ENCODE measurements at places on chromosomes 4 and X.
A peak's percentile ranks its signal among the peaks of the same experiment; 100 is the strongest.

DNA sequence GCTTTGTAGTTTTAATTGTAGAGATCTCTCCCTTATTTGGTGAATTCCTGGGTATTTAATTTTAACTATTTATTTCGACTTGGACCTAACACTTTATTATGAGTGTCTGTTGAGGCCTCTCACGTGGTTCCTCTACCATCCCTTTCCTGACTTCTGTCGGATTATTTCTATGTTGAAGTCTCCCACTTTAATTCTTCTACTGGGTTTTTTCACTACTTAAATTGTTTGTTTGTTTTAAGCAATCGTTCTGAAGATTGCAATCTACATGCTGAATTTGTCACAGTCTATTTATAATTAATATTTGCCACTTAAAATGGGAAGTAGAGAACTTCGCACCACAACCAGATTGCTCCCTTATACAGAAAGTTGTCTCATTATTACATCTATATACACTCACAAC, 20.8 kb upstream of the NKX1-1 start:
- DNase-seq = no peak

DNA sequence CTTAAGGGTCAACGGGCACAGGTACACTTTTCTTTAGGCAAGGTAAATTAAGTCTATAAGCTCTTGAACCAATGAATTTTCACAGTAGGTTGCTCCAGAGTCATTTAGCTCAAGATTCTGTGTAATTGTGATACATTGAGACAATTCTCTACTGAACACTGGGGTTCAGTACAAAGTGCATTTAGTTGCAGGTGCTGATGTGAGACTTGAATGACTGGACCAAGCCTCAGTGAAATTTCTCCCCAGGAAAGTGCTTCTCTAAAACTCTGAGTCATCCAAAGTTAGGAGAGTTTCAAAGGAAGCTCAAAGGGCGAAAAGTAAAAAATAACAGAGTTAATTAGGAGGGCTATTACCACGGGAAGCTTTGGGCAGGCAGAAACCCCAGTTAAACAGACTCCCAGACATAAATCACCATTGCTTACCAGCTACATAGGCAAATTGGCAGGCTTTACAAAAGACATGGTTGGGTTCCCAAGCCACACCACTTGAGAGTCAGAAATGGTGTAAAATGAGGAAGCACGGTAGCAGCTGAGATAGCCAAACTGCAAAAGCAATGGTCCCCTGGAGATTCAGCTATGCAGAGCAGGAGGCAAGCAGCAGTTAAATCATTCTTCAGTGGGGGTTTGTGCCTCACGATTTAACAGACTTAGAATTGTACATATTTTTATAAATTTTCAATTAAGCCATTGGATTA, 202.6 kb downstream of the PCDH19 start:
- no peak for DNase-seq

DNA sequence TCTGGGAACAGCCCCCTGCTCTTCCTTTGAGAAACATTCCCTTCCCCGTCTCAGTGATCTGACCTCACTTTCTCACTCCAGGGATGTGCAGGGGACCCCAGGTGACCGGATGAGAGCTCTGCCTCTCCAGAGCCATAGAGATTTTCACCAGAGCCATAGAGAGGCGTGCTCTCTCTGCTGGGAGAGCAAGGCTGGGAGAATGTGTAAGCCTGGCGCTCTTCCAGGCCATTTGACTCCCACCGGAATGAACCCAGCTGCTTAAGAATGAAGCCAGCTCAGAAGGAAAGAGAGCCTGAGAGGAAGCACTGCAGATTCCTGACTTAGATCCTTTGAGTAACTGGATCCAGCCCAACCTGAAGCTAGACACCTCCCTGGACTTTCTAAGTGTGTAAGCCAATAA, 106.4 kb downstream of the DHX15 start:
- DNase-seq = no peak

GRCh38 chr4:47406408-47406807, 57.1 kb downstream of the COMMD8 start:
- DNase-seq = no peak

DNA sequence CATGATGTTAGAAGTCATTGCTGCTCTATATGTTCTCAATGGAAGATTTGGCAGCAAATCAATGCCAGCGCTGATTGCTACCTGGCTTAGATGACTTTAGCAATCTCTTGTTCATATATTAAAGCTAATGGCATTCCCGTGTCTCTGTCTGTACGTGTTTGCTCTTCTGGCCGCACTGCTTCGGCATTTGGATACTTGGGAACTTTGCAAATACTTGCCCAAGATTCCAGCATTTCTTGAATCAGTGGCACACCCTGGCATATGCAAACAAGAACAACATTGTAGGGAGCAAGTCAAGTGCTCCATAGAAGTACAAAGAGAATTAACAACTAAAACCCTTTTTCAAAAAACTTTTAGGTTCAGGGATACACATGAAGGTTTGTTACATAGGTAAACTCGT, 128.9 kb upstream of the TMEM164 start:
- DNase-seq = no peak

GRCh38 chrX:107659768-107660167, 31.5 kb downstream of the PRPS1 start:
- DNase-seq = peak; percentile 44

GRCh38 chrX:124358800-124359383, 12.5 kb downstream of the SH2D1A start:
- no peak for DNase-seq

GRCh38 chr4:58136604-58137003, 1026.4 kb upstream of the IGFBP7 start:
- no peak for DNase-seq

DNA sequence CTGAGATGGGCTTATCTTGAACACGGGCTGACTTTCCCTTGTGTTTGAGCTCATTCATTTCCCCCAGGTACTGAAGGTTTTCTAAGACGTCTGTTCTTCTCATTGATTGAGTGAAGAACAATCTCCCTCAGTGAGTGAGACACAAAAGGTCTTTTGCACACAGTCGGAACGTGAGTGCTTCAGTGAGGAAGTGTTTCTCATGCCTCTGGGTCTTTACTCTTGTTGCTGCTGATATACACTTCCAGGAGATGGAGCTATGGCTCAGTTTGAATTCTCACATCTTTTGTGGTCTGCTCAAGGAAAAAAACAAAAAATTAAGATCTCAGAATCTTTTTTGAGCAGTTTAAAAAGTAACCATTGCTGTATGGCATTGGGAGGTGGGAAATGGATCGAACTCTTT, 981.9 kb upstream of the TENM3 start:
- DNase-seq = peak; percentile 68

- DNase-seq = no peak
These were observed 819.2 kb downstream of the PCDH18 start for GRCh38 chr4:136713140-136713539.

DNA sequence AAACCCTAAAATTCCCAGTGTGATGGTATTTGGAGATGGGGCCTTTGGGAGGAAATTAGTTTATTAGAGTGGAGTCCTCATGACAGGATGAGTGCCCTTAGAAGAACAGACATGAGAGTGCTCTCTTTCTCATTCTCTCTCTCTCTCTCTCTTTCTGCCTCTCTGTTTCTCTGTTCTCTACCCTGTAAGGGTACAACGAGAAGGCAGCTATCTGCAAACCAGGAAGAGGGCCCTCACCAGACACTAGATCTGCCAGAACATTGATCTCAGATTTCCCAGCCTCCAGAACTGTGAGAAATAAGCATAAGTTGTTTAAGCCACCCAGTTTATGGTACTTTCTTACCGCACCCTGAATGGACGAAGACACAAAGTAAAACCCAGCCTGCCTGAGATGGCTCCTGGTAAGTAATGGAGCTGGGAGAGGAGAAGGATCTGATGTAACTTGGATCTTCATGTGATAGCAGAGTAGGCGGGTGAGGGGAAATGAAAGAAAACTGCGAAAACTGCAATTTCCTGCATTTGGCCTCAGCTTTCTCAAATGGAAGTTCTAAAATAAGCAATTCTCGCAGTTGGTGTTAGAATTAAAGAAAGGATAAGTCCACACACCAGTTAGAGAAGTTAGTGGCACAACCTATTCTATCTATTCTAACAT, 8.7 kb upstream of the CDS1 start:
- DNase-seq = no peak

DNA sequence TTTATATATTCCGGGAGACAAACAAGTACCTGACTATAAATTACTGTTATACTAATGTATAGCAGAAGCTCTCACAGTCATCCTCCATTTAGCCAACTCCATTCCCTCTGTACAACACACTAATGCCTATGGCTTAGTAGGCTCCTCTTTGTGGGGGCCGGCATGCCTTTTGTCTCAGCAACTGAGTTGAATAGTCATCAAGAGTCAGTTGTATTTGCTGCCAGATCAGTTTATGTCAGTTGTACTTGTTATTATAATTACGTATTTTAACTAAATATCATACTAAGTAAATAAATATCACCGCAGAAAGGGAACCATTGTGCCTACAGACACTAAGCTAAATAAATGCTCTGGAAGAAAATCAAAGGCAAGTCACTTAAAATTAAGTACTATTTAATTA, 9.9 kb downstream of the PRMT9 start:
- DNase-seq = no peak

GRCh38 chr4:80187677-80188076, 9.6 kb upstream of the PRDM8 start:
- DNase-seq = no peak

DNA sequence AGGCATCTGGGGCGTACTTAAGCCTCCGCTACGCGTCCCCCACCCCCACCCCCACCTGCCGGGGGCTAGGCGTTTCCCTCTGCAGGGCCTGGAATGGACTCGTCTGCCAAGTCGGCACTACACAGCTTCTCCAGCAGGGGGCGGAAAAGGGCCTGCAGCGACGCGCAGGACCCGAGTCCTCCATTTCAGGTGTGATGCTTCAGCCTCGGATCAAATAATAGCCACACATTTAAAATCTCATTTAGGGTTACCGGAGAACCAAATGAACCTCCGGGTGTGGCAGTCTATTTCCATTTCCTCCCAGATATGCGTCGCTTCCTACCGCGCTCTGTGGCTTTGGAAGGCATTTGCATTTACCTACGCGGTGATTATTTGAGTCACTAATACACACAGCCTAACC, 2.9 kb downstream of the PAK3 start:
- no peak for DNase-seq

- DNase-seq = no peak
These were observed 172.9 kb downstream of the SPRY1 start for GRCh38 chr4:123569541-123569940.

DNA sequence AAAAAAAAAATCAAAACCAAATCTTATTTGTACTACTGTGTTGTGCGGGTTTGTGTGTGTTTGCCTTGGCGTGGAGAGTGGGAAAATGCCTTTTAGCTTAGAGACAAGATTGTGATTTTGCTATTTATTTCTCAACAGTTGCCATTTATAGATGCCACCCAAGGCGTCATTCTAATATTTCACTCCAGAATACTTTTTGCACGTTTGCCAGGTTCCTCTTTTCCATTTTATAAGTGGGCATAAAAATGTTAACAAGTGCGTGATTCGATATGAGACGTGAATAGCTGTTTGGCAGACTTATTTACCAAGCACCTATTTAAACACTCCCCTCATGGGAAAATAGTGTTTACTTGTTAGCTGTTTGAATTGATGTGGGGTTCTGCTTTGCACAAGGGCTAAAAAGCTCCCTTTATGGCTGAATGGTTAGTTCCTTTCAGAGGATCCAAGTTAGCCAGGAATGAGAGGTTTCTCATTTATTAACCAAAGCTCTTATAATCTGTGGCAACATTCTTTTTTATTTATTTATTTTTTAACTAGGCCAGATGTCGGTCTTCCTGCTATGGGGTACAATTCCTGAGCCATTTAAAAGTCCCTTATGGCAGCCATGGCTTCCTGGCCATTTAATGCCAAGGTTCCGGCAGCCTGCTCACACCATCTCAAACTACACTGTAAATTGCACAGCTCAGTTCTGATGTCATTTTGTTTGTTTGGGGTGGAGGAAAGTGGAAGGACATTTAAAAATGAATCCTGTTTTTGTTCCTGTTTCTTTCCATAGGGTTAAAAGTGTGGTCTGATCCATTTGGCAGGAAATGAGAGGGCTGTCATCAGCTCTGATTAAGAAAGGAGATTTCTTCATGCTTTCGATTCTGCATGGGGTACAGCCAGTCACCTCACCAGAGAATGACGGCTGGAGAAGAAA, 14.6 kb downstream of the SMIM20 start:
- DNase-seq = peak; percentile 86

- no peak for DNase-seq
These were observed 45.3 kb upstream of the BDH2 start for GRCh38 chr4:103144926-103145325.

- DNase-seq = no peak
These were observed 422.2 kb downstream of the SPIN4 start for GRCh38 chrX:62928906-62929305.

DNA sequence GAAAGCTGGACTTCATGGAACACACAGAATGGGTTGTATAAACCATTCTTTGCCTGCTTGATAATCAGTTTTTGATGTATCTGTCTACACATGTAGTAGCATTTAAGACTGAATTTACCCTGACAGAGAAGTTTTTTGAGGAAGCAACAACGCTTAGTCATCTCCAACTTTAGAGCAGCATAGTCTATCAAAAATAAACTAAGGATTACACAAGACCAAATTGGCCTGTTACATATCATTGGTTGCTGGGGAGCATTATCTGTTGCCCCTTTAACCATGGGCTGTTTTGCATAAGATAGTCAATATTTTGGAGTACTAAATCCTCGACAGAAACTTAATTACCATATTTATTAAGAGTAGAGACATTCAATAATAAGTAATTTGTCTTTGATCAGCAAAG, 347.4 kb downstream of the FAM47B start:
- DNase-seq = no peak

GRCh38 chr4:168679819-168680218, 183.0 kb downstream of the PALLD start:
- DNase-seq = no peak

DNA sequence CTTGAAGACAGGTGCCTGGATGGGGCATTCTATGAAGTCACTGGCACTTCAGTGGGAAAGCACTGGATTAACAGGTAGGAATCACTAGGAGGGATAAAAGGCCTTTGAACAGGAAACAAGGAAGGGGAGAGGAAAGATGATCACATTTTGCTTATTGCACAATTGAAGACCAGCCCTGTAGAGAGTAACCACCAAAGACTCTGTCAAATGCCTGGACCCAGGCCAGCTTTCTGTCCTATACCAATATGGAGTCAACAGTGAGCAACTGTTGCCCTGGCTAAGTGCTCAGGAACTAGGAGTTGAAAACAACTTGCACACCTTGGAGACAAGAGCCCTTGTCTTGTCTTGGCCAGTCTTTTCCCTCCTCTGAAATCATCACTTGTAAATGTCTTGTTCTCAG, 14.1 kb upstream of the RTL3 start:
- DNase-seq = no peak

Measured in DMS79 treated with DMSO at 0.1 percent for 48 hours (cell line).